ENCODE measurements at places on chromosomes 7 and 10.

GRCh38 chr10:128625926-128626325, 499.7 kb upstream of the MKI67 start:
- no peak for DNase-seq

DNA sequence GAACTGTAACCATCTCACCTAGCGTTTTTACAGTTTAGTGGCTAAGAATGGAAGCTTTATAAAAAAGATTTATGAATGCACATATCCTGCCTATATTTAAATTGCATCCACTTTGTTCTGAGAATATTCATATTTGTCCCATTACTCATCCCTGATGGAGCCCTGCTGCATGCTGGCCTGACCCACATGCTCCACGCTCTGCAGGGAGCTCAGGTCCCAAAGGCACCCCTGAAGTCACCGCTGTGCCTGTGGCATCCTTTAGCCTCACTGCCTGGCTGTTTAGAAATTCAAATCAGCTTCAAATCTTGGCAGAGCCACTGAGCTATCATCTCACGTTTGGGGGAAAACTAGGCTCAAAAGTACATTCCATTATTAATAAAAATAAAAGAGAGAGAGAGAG, 24.4 kb downstream of the C10orf90 start:
- DNase-seq = no peak

GRCh38 chr10:71212318-71213126, at the start of gene UNC5B:
UNC5B (plus strand) TSS chr10:71212570; CDS start chr10:71212986, 416 bp downstream.
- peak; percentile 92 for DNase-seq

GRCh38 chr7:108596560-108596959, 26.9 kb downstream of the DNAJB9 start:
- DNase-seq = no peak

GRCh38 chr7:96016735-96017134, 244.4 kb downstream of the DYNC1I1 start:
- no peak for DNase-seq

DNA sequence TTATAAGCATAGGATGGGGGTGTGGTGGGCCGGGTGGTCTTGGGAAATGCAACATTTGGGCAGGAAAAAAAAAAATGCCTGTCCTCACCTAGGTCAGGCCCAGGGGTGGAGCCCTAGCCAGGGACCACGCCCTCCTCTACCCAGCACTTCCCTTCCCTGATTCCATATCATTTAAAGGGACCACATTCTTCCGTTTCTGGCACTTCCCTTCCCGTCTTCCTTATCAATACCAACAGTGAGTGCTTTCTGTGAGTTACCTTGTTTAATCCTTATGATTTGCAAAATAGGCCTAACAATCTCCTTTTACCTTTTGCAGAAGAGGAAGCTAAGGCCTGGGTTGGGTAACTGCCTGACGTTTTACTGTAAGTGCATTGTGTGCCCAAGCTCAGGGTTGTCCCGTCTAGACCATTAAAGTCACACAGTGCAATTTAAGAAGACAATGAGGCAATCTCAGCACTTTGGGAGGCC, 16.7 kb upstream of the C10orf95 start:
- no peak for DNase-seq

- no peak for DNase-seq
Measured at GRCh38 chr7:31955021-31955420, 115.2 kb downstream of the PDE1C start.

DNA sequence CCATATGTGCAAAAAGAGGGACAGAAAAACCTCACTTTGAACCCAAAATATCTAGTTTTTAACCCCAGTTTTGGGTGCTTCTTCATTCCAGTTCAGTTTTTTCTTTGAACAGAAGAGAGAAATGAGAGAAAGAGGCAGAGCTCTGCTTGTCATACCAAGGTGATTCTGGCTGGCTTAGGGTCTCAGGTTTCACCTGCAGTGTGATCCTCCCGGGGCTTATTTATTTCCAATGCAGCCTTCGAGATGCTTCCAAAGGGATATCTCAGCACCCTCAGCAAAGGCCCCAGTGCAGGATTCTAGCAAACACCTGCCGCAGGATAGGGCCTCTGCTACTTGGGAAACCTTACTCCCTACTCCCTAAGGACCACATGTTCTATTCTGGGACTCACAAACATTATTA, 131.3 kb downstream of the WDR11 start:
- DNase-seq = no peak

- DNase-seq = peak; percentile 7
Measured at GRCh38 chr7:87600130-87601124, at the start of gene ABCB1. ABCB1 (minus strand) TSS chr7:87600884; CDS start chr7:87600184, 700 bp downstream.

DNA sequence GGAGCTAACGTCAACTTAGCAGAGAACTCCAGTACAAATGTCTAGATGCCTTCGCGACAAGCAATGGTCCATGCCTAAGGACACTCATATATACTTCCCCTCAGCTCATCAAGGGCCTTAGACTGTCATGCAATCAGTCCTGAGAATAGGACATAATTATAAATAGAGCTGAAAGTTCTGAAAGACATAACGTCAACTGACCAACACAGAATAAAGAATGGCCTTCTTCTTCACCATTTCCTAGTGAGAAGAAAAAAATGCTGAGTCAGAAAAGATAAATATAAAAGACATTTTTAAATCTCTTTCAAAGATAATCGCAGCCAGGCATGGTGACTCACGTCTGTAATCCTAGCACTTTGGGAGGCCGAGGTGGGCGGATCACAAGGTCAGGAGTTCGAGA, 83.2 kb downstream of the ARMH3 start:
- DNase-seq = no peak

GRCh38 chr7:47381134-47381495, 200.8 kb downstream of the TNS3 start:
- DNase-seq = no peak

DNA sequence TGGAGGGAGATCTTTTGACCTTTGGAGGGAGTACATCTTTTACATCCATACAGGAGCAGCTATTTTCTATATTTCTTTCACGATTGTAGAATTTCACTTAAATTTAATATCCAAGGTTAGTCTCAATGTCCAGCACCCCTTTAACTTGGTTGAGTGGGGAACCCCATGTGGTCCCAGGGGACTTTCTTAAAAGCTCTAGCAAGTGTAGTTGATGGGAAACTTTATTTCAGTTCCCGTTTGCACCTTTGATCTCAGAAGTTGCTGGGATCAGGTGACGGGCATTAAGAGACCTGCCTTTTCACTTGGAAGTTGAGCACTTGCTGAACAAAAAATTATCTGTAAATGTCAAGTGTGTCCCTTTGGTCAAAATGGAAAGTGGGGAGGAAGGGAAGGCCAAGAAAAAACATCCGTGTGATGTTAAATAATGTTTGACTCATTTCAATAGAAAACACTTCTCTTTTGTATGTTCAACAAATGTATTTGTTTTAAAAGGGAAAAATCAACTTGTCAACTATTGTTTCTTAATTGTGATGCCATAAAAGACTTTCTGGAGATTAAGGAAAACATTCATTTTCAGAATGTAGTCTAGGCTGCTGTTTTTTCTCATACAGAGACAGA, 370.1 kb upstream of the GALNT17 start:
- DNase-seq = no peak
